ENCODE measurements at places on chromosomes 3 and 15.

GRCh38 chr3:132550579-132551305 lies 46.3 kb upstream of the ACKR4 start:
- DNase-seq: no peak

- DNase-seq: no peak
Observed at GRCh38 chr3:120163026-120163425, 68.8 kb upstream of the GSK3B start.

- no peak for DNase-seq
Observed at GRCh38 chr3:48413611-48414010, 16.3 kb downstream of the PLXNB1 start.

GRCh38 chr15:69852916-69853315 lies 244.8 kb downstream of the TLE3 start:
- no peak for DNase-seq
